ENCODE measurements at places on chromosomes 2 and 18. TPM values are rescaled to one million over a fixed set of nuclear protein-coding genes. Genes with fewer than 3 reads are reported as not detected.

The RAPGEF4 gene
- total RNA-seq: 0.13 TPM

The MITD1 gene
- 17.4 TPM for total RNA-seq

The MYO7B gene
- 1.8 TPM for total RNA-seq

The CDH2 gene
- total RNA-seq: 47.2 TPM

The CD28 gene
- not detected for total RNA-seq

The LYG2 gene
- not detected for total RNA-seq

The TUBA3E gene
- not detected for total RNA-seq

The KCNE4 gene
- total RNA-seq: 3.1 TPM

The CD302 gene
- total RNA-seq: 16.4 TPM

The ZNF512 gene
- 35.2 TPM for total RNA-seq

The CYRIA gene
- 1.00 TPM for total RNA-seq
